ENCODE measurements at places on chromosomes 6 and 20.

GRCh38 chr20:35729283-35729807 is 12.7 kb downstream of the RBM39 start:
- DNase-seq: no peak

GRCh38 chr6:23728707-23729106 is 397.3 kb upstream of the NRSN1 start:
- no peak for DNase-seq

DNA sequence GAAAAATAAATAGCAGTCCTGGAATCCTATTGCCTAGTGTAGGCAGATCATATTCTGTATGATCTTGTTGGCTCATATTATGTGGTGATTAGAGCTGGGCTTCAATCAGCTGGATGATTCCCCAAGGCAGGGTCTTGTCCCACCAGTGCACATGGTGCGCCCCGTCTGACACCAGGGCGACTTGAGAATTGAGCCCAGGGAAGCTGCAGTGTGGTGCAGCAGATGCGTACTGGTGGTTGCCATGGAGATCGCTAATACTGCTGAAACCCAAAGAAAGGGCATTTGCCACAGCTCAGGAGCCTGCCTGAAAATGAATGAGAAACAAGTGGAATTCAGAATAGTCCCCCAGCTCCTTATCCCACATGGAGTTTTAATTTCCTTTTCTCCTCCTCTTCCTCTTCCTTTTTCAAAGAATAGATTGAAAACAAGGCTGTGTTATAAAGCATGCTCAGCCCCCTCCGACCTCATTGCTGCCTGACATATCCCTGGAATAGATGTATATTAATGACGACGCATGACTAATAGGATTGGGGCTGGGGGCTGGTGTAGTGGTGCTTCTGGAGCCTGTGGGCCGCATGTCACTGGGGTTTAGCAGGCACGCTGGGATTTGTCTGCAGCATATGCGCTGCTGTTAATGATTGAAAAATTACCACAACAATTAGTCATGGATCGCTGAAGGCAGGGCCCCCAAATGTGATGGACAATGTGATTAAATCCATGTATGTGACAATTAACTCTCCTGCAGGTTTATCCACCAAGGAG is 210.5 kb downstream of the FARS2 start:
- no peak for DNase-seq

- DNase-seq: no peak
Observed at GRCh38 chr6:52551483-52552277, 25.2 kb downstream of the TRAM2 start.

GRCh38 chr20:40812415-40812925 is 123.4 kb upstream of the MAFB start:
- no peak for DNase-seq

- no peak for DNase-seq
Observed at GRCh38 chr6:97240222-97240621, 42.8 kb downstream of the MMS22L start.

GRCh38 chr6:107823047-107823557 is 1.0 kb downstream of the SCML4 start:
- peak; percentile 70 for DNase-seq

DNA sequence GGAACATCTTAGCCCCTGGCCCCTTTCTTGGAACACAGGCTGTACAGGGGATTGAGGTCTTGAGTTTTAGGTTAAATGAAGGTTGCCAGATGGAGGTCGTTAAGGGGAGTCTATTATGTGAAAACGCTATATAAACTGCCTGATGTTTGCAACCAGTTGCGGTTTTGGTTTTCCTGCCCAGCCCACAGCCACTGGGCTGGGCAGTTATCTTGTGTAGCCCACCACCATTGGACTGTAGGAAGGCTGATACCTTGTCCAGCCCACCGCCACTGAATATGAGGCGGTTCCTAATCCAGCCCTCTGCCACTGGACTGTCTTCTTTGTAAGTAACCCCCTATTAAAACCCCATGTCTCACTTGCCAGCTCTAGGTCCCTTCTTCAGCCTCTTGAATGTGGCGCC is 42.3 kb upstream of the COL21A1 start:
- no peak for DNase-seq

DNA sequence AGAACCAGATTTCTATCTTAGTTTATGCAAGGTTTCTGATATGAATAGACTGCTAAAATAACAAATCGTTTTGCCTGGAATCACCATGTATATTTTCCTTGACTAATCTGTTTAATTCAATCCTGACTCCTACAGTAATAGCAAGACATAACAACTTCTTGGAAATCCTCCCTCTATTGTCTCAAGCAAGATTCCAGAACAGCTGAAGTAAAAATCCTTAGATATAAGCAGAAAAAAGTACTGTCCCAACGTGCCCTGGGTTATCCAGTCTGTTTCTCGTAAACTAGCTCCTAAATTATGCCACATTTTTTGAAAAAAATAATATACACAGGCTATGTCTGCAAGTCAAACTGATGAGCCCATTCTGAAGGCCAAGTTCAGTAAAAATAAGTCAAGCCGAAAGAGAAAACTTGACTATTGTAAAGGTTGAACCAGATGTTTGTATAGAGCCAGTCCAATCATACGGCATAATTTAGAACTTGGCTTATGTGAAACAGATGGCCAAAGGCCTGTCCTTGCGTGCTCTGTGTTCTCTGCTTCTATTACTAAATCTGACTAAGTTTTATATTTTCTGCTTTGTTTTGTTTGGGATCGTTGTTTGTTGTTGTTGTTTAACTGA is 341.6 kb upstream of the NRSN1 start:
- DNase-seq: no peak

DNA sequence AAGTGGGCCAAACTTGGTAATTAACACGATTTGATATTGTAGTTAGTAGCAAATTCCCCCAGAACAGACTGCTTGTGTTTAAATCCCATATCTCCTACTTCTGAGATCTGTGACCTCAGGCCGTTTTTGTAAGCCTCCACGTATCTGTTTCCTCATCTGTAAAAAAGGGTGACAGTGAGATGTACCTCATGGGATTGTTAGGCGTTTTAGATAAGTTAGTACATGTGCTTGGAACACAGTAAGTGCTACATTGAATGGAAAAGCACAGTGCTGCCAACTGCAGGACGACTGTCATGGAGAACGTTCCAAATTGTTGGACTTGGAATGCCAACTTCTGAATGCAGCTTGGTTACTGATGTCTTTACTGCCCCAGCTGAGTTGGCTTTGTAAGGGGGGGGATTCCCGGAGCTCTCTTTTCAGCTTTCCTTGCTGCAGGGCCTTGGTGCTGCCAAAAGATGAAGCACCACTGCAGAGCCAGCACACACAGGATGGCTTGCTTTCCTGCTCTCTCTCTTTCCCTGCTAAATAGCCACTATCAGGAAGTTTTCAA is 108.6 kb downstream of the OPN5 start:
- DNase-seq: no peak

- DNase-seq: peak; percentile 48
Observed at GRCh38 chr20:1674361-1674760, 16.8 kb upstream of the SIRPG start.

DNA sequence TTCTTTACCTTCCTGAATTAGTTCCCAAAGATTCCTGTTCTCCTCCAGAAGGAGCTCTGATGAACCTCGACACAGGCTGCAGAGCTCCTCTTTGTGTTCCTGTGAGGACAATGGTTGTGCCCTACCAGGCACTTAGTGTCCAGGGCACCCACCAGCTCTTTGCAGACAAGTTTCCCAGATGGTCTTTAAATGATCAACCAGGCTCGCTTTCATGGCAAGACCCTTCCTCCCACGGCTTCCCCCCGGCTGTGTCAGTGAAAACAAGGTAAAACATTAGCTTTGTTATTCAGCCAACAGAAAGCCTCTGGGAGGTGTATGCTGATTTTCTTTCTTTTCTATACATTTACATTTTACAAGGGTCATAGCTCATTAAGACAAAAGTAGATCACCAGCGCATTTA is 32.3 kb upstream of the CNKSR3 start:
- no peak for DNase-seq

- no peak for DNase-seq
Observed at GRCh38 chr20:37389844-37390275, 43.9 kb downstream of the SRC start.
